ENCODE measurements at places on chromosomes 3 and 15.

DNA sequence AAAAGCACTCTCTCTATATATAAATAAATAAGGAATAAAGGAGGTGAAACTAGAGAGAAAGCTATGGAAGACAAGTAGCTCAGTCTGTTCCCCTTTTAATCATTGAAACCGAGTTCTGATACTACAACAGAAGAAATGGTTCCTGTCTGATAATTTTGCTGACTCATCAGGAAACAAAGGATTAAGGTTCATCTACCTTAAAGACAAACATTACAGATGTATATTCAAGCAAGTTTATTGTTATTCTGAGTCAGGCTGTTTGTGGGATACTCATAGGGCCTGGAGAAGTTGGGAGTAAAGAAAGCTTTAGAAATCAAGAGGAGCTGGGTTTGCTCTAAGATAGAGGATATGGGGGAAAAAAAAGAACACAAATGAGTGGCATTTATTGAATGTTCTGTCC is 566.0 kb downstream of the ROBO2 start:
- DNase-seq = no peak

- no peak for DNase-seq
These were observed 65.4 kb upstream of the SLC6A6 start for GRCh38 chr3:14336749-14337598.

GRCh38 chr3:110969229-110970211 is 102.1 kb upstream of the NECTIN3 start:
- no peak for DNase-seq

DNA sequence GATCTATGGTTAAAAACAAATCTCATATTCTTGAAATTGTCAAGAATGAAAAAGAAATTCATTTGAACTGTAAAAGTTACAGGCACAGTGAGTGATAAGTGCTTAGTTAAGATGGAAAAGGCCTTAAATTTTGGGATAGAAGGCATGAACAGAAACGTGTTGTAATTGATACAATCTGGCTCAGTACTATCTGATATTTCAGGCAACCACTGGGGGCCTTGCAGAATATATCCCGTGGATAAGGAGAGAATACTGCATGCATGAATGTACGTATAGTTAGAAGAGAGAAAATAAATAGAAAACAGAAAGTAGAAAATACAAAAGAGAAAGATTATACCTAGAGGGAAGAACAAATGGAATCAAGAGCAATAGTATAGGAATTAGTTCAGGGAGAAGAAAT is 741.4 kb upstream of the CCDC54 start:
- DNase-seq = no peak

DNA sequence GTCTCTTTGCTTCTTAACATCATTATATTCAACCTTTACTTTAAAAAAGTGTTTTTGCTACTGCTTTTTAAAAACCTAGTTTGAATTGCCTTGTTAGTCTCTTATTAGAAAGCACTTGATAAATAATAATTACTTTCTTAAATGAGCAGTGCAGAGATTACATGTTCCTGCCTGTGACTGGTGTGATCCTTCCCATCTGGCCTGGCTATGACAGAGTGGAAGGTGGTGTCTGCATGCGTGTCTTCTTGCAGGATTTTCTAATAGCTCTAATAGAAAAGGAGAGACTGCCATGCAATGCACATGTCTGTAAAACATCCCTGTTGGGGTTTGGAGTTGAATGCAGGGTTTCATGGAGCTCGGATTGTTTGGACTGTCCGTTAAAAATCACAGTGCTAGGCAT is 425.8 kb upstream of the TPM1 start:
- DNase-seq = no peak

- DNase-seq = no peak
These were observed 18.5 kb downstream of the ZNF710 start for GRCh38 chr15:90019611-90020010.

- no peak for DNase-seq
These were observed 290.7 kb downstream of the CHST2 start for GRCh38 chr3:143410259-143410658.

GRCh38 chr3:113628316-113628715 is 68.1 kb downstream of the USF3 start:
- no peak for DNase-seq

DNA sequence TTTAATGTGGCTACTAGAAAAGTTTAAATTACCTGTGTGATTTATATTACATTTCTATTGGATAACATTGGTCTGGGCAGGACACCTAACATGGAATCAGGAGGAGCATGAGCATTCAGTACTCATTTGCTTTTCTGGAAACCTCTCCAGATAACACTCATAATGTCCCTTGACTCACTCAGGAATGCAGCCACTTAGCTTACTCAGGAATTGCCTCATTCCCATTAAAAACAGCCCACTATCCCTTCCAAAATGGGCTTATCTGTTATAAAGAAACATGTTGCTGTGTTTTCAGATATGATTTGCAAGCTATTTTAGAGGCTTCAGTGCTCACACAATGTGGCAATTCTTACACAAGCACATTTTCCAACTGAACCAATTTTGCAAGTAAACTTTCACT is 17.1 kb downstream of the GBE1 start:
- DNase-seq = no peak

DNA sequence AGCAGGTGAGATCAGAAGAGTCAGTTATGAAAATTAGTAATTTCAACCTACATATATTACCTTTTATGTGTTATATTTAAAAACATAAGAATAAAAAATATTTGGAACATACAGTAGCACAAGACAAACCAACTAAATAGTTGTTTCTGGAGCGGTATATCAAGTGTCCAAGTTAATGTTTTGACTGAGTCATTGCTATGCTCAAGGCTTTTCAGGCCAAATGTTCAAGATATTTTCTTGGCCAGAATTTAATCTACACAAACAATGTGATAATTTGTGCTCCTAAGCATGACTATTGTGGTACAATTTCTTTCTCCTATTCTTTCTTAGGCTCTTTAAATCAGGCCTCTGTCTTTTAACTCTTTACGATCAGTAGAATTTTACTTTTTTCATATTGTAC is 412.4 kb downstream of the RAP2B start:
- no peak for DNase-seq

- no peak for DNase-seq
These were observed 59.1 kb upstream of the CSTA start for GRCh38 chr3:122265957-122266356.

- DNase-seq = no peak
These were observed 38.2 kb downstream of the TMCC1 start for GRCh38 chr3:129855170-129855831.

DNA sequence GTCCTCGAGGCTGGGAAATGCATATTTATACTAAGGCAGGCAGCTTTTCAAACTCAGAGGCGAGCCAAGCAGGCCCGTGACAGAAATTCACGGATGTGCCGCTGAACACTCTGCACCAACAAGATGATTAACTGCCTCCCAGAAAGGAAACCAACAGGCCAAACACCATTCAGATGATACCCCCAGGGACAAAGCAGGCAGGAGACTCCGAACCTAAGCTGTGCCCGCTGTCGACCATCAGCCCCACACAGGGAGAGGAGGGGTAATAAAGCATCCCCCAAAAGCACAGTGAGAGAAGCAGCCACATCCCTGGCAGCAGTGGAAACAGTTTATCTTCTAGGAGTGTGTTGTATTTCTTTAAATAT is 31.8 kb downstream of the ADAMTS17 start:
- no peak for DNase-seq

DNA sequence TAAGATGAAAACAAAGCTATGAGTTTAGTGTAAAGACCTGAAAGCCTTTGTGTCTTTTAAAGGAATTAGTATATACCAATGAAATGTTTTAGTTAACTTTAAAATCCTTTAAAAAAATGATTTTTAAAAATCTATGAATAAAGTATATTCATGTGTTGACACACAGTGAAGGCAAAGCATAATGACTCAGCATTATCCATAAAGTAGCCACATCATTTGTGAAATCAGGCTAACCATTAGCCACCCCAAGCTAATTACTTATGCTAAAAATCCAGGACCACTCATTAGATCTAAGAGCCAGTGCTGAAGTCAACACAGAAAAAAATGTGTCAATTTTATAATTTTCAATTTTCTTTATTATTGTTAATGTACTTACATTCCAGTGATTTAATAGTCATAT is 310.2 kb downstream of the TBC1D5 start:
- no peak for DNase-seq

- DNase-seq = no peak
These were observed 124.2 kb downstream of the TMCO5A start for GRCh38 chr15:38058596-38059075.

GRCh38 chr3:57893156-57893555 is 115.1 kb upstream of the FLNB start:
- DNase-seq = no peak

- DNase-seq = no peak
These were observed 21.5 kb downstream of the MRPS25 start for GRCh38 chr3:15043408-15044171.

DNA sequence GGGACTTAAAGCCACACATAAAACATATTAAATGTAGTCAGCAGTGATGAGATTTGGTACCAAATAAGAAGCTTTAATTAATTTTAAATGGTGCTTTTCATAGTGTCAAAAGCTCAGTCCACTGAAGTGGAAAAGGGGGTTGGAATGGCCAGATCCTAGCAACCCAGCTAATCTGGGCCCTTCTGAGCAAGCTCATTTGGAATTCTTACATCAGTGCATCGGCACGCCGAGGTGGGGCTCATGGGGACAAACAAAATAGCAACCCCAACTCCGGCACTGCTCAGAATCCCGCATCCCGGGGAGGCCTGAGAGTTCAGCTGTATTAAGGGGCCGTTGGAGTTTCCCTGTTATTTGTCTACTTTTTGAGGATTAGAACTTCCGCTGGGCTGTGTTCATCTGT is 526.4 kb downstream of the SOX2 start:
- DNase-seq = no peak

DNA sequence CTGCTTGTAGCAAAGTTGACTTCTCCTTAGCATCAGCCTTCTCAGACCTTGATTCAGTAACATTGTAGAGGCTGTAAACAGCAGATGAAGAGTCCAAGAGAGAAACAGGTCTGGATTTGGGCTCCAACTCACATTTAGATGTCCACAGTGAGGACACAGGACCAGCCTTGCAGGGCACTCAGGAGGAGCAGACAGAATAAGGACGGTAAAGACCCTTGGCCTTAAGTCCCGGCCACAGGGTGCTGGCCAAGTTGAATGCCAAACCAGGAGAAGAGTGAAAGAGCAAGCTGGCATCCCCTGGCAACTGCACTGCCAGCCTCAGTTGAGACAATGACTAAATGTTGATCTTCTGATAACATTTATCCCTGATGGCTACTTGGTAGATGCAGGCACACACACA is 136.3 kb downstream of the LRRK1 start:
- no peak for DNase-seq

DNA sequence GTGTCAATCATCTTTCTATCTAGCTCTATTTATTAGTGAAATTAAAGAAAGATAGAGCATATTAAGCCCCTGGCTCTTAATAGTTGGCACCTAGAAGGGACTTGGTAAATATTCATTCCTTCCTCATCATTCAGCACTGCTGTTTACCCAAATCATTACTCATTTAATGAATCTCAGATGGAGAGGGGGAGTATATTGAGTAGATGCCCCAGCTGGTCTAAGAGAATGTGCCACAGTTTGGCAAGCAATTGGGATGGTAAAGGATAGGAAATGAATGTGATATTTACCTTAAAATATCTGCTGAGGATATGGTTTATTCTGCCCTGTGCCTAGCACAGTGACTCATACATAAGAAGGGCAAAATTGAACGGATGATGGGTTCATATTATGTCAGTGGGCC is 6.0 kb downstream of the IL1RAP start:
- DNase-seq = no peak

DNA sequence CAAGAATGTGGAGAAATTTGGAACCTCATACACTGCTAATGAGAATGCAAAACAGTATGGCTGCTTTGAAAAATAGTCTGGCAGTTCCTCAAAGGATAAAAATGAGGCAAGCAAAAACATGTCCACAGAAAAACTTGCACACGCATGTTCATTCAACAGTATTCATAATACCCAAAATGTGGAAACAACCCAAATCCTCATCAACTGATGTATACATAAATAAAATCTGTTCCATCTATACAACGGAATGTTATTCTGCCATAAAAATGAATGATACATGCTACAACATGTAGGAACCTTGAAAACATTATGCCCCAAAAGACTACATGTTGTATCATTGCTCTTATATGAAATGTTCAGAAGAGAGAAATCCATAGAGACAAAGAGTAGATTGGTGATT is 36.4 kb upstream of the OXTR start:
- DNase-seq = no peak

GRCh38 chr3:140332131-140332530 is 345.7 kb upstream of the TRIM42 start:
- no peak for DNase-seq

DNA sequence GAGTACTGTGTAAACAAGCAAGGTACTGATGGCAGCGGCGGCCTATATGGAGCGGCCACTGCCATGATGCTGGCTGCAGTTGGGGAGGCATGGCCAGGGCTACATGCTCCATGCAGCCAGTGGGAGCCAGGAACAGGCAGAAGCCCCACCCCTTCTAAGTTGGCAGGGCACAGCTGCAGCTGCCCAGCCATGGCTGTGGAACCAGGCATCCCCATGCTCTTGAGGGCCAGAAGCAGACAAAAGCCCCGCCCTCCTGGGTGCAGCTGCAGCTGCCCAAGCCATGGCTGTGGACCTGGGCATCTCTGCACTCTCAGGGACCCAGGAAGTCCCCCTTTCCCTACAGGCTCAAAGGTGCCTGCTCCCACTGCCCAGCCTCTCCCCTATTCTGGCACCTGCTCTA is 150.9 kb downstream of the FMN1 start:
- DNase-seq = no peak

- DNase-seq = no peak
These were observed 202.2 kb upstream of the CMC1 start for GRCh38 chr3:28039234-28039633.

DNA sequence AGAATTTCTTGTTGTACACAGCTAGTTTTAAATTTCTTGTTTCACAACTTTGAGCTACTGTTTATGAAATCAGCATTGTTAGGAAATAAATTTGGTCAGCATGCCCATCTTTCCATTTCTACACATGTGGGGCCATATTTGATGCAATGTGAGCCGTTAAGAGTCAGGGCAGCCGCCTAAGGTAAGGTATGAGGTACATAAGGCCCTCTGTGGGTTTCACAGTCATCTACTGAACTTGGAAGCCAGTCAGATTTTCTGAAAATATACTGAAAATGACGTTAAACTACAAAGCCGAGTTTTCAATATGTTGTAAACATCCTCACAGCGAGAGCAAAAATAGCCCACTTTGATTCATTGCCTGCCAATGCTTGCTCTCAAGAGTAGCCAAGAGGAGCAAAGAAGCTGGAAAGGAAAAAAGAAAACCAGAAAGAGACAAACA is 94.7 kb upstream of the PDZRN3 start:
- DNase-seq = no peak

GRCh38 chr3:126136428-126137220 is 43.8 kb downstream of the ALDH1L1 start:
- DNase-seq = no peak

DNA sequence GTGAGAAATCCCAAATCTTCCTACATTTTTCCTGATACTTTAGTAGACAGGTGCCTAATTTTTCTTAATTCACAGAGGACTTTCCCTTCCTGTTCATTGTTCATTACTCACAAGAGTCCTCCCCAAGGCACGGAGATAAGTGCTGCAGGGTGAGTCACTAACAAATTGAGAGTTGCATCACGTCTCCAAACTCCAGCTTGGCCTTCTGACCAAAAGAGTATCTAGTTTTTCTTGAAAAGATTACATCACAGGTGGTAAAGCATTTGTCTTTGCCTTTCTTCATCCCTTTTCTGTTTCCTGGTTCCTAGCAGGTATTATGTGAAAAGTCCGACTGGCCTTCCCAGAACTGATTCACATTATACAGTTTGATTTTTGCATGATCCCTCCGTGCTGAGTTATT is 24.9 kb upstream of the RASGRP1 start:
- DNase-seq = no peak

- no peak for DNase-seq
These were observed 263.3 kb downstream of the CLSTN2 start for GRCh38 chr3:140198242-140198641.

GRCh38 chr15:68843425-68844311 is 23.0 kb upstream of the ANP32A start:
- no peak for DNase-seq
